ENCODE measurements at places on chromosomes 6 and 20.

GRCh38 chr6:160447350-160447749 is 99.2 kb downstream of the SLC22A3 start:
- DNase-seq, result no peak

DNA sequence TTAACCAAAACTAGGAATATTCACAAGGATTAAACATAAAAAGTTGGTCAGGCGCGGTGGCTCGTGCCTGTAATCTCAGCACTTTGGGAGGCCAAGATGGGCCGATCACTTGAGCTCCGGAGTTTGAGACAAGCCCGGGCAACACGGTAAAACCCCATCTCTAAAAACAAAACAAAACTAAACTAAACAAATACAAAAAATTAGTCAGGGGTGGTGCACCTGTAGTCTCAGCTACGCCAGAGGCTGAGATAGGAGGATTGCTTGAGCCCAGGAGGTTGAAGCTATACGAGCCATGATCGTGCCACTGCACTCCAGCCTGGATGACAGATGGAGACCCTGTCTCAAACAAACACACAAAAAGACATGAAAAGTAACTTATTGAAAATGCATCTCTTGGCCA is 3.2 kb downstream of the PSORS1C2 start:
- DNase-seq, result no peak

- DNase-seq, result peak; percentile 16
Measured at GRCh38 chr6:10465629-10466499, 51.0 kb upstream of the TFAP2A start.

DNA sequence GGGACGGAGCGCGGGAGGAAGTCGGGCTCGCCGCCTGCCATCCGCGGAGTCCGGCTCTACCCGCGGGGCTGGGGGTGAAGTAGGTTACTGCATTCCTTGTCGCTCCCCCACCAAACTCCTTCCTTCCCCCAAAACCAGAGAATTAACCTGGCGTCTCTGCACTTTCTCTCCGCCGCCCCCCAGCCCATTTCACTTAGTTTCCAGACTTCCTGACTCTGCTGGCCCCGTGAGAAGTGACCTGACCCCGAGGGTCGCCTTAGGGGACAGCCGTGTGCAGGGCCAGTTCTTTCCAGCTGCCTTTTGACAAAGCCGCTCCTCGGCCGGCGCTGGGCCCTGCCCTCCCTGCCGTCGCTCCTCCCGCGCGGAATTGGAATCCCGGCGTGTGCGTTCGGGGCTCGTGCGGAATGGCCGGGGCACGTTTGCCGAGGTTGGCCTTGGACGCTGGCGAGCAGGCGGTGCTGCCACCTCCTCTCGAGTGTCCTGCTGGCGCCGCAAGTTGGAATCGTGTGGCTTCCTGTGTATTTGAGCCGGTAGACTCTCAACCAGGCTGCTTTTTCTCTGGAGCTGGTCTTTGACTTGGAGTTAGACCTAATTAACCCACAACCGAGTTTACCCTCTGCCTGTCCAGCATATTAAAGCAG is 650 bp downstream of the DCBLD1 start:
- DNase-seq, result peak; percentile 61

DNA sequence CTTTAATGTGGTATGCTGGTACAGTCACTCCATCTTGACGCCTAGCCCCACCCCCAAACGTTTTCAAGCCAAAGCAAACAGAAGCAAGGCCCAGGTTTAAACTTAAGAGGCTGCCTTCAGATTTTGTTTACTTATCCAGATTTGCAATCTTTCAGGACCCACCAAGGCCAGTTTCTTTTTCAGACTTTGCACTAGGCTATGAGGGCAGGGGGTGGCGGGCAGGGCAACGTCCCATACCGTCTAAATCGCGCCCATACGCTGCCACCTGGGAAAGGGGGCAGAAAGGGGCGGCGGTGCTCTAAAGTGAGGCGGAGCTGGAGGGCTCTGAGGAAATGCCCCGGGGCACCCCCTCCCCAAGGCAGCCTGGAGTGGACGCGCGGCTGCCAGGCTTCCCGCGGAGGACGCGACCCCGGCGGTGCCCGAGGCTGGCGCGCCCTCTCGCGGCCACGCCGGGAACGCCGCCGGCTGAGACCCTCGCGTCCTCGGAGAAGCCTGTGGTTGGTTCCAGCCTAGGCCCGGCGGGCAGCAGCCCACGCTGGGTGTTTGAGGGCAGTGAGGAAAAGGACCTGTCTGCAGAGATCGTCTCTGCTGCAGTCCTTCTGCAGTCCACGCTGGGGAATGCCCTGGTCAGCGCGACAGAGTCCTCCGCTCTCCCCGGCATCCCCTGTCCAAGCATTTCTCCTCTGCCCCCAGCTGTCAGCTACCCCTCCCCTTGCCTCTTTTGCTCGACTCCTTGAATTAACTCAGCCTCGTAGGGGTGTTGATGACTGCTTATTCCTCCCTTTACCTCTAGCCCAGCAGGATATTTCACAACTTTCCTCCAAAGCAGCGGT is 129.2 kb upstream of the PRND start:
- DNase-seq, result peak; percentile 35

DNA sequence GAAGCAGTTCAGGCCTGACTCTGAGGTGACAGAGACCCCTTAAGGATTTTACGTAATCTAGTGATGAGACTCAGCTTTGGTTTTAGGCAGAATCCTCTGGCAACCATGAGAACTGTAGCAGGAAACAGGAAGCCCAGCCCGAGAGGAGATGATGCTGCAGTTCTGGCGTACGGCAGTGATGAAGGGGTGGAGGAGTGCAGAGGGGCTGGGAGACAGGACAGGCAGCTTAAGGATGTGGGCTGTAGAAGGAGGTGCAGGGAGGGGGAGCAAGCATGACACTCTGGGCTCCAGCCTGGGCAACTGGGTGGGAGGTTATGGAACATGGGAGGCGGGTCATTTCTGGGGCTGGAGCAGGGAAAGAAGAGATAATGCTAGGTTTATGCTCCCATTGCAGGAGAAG is 67.1 kb downstream of the LRFN2 start:
- DNase-seq, result no peak

- DNase-seq, result no peak
Measured at GRCh38 chr6:122069932-122070331, 329.5 kb upstream of the HSF2 start.

DNA sequence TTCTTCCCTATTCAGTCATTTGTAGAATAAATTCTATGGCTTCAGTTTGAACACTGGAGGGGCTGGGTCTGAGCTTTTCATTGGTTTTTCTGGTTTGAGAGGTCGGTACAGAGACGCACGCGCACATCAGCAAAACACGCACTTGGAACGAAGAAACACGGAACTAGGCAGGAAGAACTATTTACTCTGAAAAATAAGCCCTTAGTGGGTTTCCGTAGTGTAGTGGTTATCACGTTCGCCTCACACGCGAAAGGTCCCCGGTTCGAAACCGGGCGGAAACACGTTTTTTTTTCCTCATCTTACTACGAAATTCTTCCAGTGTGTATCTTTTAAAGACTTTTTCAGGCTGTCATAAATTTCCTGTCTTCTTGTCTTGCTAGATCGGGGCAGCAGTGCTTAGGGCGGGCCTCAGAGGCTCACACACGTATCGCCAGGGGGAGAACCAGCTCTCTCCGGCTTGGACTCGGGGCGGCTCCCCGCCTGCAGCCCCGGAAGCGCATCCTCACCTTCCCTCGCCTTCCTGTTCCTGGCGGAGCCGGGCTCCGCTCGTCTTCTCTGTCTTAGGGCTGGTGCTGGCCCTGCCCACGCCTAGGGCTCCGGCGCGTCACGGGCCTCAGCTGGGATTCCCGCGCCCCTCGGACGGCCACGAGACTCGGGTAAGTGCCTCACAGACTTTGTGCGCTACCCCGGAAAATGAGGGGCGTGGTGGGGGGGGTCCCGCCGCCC is at the start of gene HMGN4:
TSS of gene HMGN4 (plus strand) at position 521 of the 726 bp plus-strand sequence. CDS start 6,841 bp downstream, outside the sequence.
- DNase-seq, result peak; percentile 97

DNA sequence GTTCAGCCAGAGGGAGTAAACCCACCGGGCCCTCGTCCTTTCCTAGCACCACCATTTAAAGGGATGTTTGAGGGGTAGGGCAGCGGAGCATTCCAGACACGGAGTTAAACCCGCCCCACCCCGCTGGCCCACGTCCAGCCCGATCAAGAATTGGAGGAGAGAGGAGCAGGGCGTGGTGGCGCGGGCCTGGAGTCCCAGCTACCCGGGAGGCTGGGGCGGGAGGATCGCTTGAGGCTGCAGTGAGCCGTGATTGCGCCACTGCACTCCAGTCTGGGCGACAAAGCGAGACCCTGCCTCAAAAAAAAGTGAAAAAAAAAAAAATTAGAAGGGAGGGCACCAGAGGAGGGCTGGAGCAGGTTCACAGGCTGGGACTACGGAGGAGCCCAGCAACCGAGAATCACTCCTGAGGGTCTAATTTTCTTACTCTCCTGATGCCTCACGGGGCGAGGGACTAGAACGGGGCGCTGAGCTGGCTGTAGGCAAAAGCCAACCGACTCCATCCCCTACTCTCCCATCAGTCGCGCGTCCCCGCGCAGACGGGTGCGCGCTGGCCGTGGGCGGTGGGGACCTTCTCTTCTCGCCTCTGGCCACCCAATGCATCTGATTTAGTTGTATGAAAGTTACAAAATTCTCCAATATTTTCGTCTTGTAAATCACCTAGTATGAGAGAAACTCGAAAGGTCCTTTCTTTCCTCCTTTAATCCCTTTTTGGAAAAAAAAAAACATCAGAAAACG is 6.1 kb upstream of the HSPA1B start:
- DNase-seq, result no peak

GRCh38 chr20:43389211-43389610 is 68.5 kb upstream of the SRSF6 start:
- DNase-seq, result no peak

DNA sequence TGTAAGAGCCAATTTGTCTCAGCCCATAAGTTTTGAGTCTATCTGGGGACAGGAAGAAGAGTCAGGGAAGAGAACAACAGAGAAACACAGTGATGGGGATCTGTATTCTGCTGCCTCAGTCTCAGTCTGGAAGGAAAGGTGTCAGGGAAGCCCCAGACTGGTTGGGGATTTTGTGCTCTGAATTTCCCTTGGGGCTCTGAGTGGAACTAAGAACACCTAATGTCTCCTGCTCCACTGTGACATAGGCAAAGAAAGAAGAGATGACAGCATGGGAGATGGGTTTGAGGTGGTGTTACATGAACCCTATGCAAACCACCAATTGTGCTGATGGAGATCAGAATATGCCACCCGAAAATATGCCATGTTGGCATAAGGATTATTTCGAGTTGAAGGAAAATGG is 139.5 kb upstream of the MYLIP start:
- DNase-seq, result no peak

DNA sequence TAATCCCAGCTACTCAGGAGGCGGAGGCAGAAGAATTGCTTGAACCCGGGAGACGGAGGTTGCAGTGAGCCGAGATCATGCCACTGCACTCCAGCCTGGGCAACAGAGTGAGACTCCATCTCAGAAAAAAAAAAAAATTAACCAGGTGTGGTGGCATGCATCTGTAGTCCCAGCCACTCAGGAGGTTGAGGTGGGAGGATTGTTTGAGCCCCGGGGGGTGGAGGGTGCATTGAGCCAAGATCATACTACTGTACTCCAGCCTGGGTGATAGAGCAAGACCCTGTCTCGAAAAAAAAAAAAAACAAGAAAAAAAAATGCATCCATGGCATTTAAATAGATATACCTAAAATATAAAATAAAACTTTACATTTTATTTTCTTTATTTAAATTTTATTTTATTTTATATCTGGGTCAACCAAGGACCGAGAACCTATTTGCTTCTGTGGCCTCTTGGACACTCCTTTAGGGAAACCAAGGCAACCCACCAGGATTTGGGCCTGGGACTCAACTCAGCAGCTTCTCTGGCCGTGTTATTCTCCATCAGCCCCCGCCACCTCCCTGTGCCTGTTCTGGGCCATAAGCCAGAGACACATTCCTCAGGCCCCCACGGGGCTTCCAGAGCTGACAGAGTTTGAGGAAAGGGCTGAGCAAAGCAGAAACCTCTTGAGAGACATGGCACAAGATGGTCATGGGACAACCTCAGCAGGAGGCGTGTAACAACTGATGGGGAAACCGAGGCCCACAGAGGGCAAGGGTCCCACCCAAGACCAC is 6.2 kb downstream of the SNTA1 start:
- peak; percentile 33 for DNase-seq

- no peak for DNase-seq
Measured at GRCh38 chr20:52454660-52455059, 263.1 kb upstream of the ZFP64 start.

- DNase-seq, result no peak
Measured at GRCh38 chr6:155755452-155755851, 299.8 kb upstream of the NOX3 start.

All from NCI-H2171 treated with DMSO at 0.1 percent for 48 hours (cell line).